ENCODE measurements at places on chromosomes 7 and 10.
A peak's percentile ranks its signal among the peaks of the same experiment; 100 is the strongest.

DNA sequence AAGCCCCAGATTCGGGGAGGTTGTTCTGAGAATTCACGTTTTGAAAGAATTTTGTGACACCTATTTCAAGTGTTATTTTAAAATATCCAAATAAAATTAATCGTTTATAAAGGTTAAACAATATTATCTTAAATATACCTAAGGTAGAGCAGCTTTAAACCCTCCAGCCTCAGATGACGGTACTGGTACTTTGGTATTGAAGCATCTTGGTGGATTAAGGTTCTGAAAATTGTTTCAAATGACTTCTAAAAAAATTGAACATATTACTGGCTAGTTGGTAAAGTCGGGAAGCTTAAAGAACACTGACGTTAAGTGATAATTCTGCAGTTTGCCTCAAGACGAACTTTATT is 392 bp upstream of the HUS1 start:
- no peak for DNase-seq

GRCh38 chr10:103645141-103646054 is 151.9 kb downstream of the NEURL1 start:
- DNase-seq, result no peak

DNA sequence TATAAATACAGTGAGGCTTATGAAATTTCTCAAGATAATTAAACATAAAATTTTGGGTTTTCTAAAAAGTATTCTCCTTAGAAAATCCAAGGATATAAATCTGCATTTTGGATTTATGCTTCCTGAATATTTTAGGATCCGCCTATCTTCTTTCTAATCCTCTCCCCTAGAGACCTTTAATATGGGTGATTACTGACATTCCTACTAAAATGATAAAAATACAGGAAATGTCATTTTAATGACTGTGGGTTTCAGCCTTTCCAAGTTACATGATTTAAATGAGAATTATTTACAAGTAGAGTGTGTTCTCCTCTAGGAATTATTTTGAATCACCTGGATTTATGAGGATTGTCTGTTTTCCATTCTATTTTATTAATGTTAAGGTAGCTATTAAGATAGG is 150.4 kb downstream of the C7orf25 start:
- no peak for DNase-seq

GRCh38 chr7:25527665-25528170 is 299.4 kb upstream of the NPVF start:
- no peak for DNase-seq

- peak; percentile 85 for DNase-seq
Observed at GRCh38 chr10:128150045-128150493, 23.8 kb upstream of the MKI67 start.

DNA sequence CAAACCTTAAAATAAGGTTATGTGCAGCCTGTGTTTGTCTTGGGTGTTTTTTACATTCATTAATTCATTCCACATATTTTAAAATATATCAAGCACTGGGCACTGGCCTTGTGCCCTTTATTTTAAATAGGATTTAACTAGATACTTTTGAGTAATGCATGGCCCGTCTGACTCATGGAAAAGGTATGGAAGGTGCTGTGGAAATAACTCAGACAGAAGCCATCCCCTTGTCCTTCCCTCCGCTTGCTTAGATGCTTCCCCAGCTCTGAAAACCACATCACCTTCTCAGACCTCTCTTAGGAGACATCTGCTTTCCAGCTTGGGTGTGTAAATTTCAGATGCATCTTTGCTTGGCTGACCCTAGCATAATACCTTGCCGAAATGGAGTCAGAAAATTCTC is 30.5 kb downstream of the SLC18A2 start:
- no peak for DNase-seq

- DNase-seq, result no peak
Observed at GRCh38 chr10:124594240-124594639, 132.6 kb downstream of the LHPP start.

- no peak for DNase-seq
Observed at GRCh38 chr10:128030498-128031072, 95.6 kb downstream of the MKI67 start.

DNA sequence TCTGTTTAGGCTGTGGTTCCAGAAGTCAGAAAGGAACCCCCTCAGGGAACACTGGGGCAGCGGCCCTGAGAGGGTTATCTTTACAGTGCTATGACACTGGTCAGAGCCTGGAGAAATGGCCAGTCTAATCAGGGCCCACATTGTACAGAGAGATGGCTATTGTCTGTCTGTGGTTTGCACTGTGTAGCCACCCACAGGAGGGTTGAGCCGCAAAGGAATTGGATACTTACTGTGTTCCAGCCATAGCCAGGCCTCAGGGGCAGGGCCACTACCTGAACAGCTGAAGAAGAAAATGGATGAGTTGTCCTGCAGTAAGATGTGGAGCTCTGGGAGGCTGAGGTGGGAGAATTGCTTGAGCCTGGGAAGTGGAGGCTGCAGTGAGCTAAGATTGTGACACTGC is 47.5 kb upstream of the PODXL start:
- DNase-seq, result no peak

GRCh38 chr7:53743697-53744402 is 708.4 kb downstream of the POM121L12 start:
- no peak for DNase-seq

DNA sequence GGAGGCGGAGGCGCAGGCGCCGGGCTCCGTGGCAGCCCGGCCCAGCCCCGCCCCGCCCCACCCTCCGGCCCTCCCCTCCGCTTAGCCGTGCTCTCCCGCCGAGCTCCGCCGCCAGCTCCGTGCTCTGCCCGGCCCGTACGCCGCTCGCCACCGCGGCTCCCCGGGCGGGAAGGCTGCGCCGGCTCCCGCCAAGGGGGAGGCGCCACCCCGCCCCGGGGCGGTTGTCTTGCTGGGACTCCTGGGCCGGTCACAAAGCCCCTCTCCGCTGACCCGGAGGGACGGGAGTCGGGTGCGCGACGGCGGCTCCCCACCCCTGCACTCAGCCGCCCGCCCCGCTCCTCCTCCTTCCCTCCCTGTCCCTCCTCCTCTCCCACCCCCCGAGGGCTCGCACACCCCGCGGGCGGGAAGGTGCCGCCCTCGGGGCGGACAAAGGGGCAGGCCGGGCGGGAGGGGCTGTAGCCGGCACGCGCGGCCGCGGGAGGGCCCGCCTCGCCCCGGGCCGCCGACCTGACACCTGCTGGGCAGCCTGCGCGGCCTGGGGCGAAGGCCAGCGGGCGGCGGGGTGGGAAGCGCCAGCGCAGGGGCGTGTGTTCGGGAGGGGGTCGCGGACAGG is 11.5 kb upstream of the SP8 start:
- no peak for DNase-seq

DNA sequence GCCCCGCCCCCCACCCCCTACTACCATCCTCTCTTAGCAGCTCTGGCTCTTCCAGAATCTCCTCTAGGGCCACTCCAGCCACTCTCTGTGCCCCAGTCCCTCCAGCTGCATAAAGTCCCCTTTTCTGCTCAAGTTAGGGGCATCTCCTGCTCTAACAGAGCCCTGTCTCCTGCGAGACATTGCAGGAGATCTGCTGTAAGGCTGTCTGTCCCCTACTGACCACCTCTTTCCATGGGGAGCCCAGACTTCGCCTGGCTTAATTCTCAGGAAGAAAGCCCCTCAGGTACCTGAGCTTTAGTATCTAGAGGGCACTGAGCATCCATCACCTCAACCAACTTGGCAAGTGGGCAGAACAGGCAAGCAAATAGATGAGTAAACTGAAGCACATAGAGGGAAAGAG is 200.7 kb upstream of the ZMIZ1 start:
- DNase-seq, result no peak

DNA sequence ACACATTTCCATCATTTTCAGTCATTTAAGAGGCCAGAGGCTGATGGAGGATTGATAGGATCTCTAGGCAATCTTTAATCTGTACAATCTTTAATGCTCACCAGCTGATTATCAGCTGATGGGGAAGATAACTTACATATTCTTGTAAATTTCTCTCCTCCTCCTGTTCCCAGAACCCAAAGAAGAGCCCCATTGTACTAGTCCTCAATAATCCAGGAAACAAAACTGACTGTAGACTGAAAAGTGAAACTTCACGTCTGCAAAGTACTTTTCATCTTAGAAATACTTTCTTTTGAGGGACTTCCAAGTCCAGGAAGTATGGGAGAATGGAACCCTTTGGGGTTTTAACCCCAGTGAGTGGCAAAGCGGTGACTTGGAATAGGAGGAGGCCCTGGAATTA is 283.3 kb downstream of the FRMD4A start:
- DNase-seq, result no peak

DNA sequence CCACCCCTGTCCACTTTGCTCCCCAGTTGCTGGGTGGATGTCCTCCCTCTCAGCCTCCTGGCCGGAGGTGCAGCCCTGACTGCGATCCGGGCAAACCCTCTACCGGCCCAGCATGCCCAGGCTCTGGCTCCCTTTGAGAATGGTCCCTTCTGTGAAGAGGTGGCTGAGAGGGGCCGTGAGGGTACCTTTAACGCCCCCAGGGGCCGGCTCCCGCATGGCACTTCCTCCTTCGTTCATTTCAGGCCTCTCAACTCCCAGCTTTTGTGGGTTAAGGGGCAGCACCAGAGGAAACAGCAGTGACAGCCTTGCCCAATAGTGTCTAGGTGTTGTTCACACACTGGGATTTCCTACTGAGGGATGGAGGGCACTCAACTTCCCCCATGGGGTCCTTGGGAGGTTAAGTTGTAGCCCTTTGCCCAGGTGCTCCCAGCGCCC is 33.2 kb upstream of the HABP2 start:
- DNase-seq, result no peak

DNA sequence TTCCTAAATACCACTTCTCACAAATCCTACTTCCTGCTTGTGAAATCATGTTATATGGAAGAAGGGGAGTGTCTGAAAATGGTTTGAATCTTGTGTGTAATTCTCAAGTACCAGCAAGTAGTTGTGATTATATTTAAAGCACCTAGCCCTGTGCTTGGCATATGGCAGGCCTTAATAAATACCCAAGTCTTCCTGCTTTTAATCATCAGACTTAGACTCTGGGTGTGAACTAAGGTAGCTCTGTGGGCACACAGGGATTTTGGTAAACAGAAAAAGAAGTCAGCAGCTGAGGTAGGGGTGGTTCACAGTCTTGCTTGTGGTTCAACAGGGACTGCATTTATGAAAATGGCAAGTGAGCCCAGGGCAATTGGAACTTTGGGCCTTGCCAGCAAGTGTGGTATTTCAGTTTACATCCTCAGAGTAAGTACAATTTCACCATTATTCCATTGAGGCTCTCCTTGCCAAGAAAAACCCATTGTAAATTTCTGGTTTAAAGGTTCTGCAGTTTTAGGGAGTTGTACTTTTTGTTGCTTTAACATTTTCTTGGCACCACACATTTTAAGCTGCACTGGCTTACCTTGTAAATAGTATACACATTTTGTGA is 215.5 kb downstream of the AUTS2 start:
- DNase-seq, result no peak

- DNase-seq, result no peak
Observed at GRCh38 chr10:30445711-30446110, 11.7 kb downstream of the MAP3K8 start.

- DNase-seq, result no peak
Observed at GRCh38 chr10:93788413-93789208, 30.9 kb downstream of the LGI1 start.

Measured in CD4-positive, alpha-beta T cell treated with Interleukin-17A for 4 hours (primary cell).